ENCODE measurements at places on chromosomes 4 and X.

GRCh38 chrX:135463937-135464336 is 42.2 kb downstream of the SMIM10L2A start:
- H3K36me3 ChIP-seq = no peaks in the 10 kb centered on the region
- H3K4me1 ChIP-seq = no peaks in the 10 kb centered on the region
- no peaks in the 10 kb centered on the region for H3K27me3 ChIP-seq
- no peak for DNase-seq
- no peak overlapping the region for H3K27ac ChIP-seq
- no peak overlapping the region for H3K4me3 ChIP-seq

DNA sequence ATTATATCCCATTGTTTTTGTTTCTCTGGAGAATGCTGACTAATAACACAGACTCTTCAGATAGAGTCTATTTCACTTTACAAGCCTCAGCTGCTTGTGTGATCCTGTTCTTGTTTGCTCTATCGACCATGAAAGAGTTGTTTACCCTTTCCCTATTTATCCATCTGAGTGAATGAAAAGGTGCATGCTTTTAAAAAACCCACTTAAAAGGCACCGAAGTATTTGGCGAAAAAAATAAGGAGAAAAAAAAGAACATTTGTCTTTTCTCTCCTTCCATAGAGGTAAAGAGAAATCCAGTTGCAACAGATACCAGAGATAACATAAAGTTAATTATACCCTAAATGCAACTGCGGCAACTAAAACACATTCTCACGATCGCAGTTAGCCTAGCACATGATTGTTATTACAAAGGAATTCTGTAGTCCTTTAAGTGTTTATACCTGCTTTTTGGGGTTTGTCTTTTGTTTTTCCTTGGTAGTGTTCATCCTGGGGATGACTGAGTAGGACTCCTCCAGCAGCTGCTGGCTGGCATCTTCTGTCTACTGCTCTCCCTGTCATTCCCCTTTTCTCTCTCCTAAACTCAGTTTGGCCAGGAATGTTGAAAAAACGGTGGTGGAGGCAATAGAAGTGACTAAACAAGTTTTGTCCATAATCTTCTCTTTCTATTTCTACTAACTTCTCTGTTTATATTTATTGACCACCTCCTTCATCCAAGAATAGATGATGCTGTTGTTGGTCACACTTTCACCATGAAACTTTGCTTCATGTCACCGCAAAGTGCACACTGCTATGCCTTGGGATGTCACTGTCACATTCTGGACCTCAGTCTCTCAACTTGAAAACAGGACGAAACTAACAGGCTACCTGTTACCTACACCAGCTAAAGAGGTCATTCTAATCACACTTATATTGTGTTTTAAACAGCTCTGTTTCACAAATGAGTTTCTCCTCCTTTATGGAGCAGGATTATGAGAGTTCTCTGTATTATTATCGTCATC is 41.9 kb upstream of the FRAS1 start:
- H3K36me3 ChIP-seq = no peaks in the 10 kb centered on the region
- H3K4me1 ChIP-seq = no peaks in the 10 kb centered on the region
- H3K27ac ChIP-seq = no peak overlapping the region
- no peak overlapping the region for H3K4me3 ChIP-seq
- no peak for DNase-seq
- H3K27me3 ChIP-seq = no peaks in the 10 kb centered on the region

GRCh38 chr4:181508601-181509000 is 734.6 kb upstream of the TENM3 start:
- no peaks in the 10 kb centered on the region for H3K27me3 ChIP-seq
- DNase-seq = no peak
- no peak overlapping the region for H3K27ac ChIP-seq
- no peak overlapping the region for H3K4me3 ChIP-seq

- H3K4me1 ChIP-seq = no peaks in the 10 kb centered on the region
- H3K4me3 ChIP-seq = no peak overlapping the region
- no peak overlapping the region for H3K27ac ChIP-seq
- DNase-seq = no peak
- H3K27me3 ChIP-seq = no peaks in the 10 kb centered on the region
- H3K36me3 ChIP-seq = no peaks in the 10 kb centered on the region
Observed at GRCh38 chrX:133579631-133580030, 164.3 kb upstream of the GPC4 start.

- H3K4me1 ChIP-seq = no peaks in the 10 kb centered on the region
- no peak for DNase-seq
- H3K27me3 ChIP-seq = no peaks in the 10 kb centered on the region
Observed at GRCh38 chr4:95219109-95219508, 329.7 kb downstream of the UNC5C start.

DNA sequence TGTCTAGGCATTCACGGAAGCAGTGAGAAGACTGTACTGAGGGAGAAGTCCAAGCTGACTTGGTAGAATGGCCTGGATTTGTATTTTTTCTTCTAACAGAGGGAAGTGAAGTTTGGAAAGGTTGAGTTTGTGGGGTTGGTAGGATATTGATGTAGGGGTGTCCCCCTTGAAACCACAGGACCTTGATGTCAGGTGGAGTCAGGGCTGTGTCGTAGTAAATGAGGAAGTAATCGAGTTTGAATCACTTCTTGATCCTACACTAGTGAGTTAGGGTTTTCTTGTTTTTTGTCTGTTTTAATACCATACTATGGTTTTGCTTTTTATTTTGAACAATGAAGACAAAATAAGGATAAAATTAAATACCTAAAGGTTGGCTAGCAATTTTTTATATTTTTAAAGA is 30.1 kb upstream of the ANAPC4 start:
- H3K4me3 ChIP-seq = no peak overlapping the region
- DNase-seq = no peak
- H3K36me3 ChIP-seq = no peaks in the 10 kb centered on the region

DNA sequence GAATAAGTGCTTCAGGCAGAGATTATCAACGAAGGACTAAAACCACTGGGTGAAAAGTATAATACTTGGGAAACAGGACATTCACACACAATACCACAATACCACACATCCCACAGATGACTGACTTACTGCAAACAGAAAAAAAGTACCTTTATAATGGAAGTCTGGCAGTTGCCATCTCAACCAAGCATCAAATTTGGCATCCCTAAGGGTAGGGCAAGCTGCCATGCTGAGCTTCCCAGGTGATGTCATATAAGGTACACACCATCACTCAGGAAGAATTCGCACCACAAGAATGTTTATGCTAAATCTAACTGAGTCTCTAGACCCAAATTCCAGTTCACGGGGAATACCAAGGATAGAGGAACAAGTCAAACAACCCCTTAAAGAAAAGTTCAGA is 9.1 kb downstream of the QDPR start:
- H3K27me3 ChIP-seq = no peaks in the 10 kb centered on the region
- no peak overlapping the region for H3K4me3 ChIP-seq
- DNase-seq = no peak
- peaks cover 12% of the 10 kb centered on the region for H3K36me3 ChIP-seq
- no peaks in the 10 kb centered on the region for H3K4me1 ChIP-seq

DNA sequence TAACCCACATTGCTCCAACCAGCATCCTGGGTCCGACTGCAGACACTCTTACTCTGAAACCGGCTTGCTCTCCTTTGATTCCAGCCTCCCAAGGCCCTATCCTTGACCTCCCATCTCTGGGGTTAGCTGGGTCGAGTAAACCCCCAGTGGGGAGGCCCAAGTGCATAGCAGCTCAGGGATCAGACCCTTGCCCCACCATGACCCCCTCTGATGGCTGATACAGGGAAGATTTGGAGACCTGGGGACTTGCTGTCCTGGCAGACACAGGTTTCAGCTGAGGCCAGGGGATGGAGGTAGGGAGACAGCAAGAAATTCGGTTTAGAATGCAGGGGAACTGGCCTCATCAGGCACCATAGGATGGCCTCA is 23.6 kb upstream of the CDKL5 start:
- no peak for DNase-seq
- no peaks in the 10 kb centered on the region for H3K27me3 ChIP-seq
- H3K27ac ChIP-seq = no peak overlapping the region
- H3K4me1 ChIP-seq = no peaks in the 10 kb centered on the region
- H3K36me3 ChIP-seq = no peaks in the 10 kb centered on the region
- no peak overlapping the region for H3K4me3 ChIP-seq

GRCh38 chr4:24980064-24980690 is 50.6 kb downstream of the LGI2 start:
- no peak for DNase-seq
- H3K27me3 ChIP-seq = no peaks in the 10 kb centered on the region

- no peaks in the 10 kb centered on the region for H3K36me3 ChIP-seq
- H3K27ac ChIP-seq = no peak overlapping the region
- H3K27me3 ChIP-seq = no peaks in the 10 kb centered on the region
Observed at GRCh38 chrX:1221296-1221845, 8.9 kb upstream of the CRLF2 start.

DNA sequence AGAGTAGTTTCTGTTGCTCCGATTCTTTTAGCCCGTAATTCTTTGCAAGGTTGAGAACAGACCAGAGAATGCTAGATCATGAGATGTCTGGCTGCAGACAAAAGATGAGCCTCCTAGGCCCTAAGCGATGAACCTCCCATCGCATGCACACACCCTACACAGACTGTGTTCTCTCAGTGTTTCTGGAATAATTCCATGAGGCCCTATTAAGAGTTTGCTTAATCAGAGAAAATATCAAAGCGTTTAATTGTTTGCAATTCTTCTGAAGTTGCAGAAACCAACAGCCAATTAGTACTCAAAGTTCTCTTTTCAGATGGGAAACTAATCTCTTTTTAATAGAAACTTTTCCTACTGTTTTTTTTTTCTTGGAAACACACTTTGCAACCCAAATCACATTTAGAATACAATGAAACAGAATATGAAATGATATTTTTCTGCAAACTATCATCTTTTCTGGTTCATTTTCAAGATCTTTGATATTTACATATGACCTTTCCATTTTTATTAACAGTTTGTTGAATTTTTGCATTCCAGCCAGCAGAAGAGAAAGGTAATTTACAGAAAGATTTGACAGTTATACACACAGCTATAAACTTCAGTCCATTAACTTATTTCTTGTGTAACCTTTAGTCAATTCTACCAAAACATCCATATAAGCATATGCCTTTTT is 1525.6 kb downstream of the ARAP2 start:
- no peaks in the 10 kb centered on the region for H3K27me3 ChIP-seq
- no peaks in the 10 kb centered on the region for H3K4me1 ChIP-seq
- DNase-seq = no peak
- no peak overlapping the region for H3K4me3 ChIP-seq

DNA sequence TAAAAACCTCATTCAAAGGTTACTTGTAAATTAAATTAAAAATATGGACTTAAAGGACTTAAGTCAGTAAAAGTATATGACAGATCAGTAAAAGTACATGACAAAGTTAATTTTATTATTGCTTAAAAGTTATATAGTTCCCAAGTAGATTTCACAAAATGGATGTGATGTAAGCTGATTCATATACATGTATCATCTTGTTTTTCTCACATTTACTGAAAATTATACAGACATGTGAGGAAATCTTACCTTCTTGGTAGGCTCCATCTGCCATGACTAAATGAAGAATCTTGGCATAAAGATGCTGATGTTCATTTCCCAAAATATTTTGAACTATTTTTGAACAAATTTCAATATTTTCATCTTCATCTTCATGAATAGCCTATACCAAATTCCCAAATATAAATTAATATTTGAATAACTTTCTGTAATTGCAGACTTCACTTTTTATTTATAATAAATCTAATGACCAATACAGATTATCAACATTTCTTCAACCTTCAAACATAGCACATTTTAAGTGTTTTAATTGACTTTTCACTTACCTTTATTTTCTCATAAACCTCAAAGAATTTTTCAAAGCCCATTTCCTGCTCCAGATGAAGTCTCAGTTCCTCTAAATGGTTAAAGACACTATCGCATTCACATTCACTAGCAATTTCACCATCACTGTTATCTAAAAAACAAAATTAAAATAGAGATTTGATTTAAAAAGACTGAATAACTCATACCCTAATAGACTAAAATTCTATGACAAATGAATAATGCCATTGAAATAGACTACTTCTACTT is 129.4 kb upstream of the SH3RF1 start:
- H3K27ac ChIP-seq = no peak overlapping the region
- H3K27me3 ChIP-seq = no peaks in the 10 kb centered on the region
- H3K4me1 ChIP-seq = no peaks in the 10 kb centered on the region
- DNase-seq = no peak

DNA sequence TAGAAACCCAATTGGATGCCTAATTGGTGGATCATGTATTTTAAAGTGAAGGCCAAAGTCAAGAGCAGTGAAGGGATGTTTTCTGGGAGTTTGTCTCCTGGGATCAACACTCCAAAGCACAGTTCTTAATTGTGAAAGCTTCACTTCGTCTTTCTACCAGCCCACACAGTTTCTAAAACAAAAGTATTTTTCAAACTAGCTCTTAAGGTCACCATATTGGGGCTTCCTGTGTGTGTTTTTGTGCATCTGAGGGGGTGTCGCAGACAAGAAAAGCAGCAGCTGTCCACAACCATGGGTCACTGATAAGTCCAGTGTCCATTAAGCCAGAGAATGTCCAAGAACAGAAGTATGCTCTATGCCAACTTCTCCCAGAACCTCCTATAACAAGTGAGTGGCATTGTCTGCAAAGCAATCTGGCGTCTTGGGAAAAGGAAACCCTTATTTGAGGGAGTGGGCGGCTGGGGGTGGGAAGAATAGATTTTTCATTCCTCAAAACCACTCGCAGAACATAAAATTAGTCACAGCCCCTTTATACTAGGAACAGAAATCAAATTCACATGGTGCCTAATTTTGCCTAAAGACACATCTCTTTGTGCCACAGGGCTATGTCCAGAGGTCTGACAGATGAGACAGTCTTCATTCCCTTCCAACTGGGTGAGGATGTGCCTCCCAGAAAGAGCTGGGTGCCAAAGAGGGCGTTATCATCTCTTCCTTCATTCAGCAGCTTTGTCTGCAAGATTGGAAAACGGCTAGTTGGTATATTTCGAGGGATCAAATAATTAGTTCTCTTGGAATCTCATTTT is 610.4 kb downstream of the BCOR start:
- H3K4me3 ChIP-seq = no peak overlapping the region
- no peak overlapping the region for H3K27ac ChIP-seq
- peaks cover 64% of the 10 kb centered on the region for H3K27me3 ChIP-seq
- H3K36me3 ChIP-seq = no peaks in the 10 kb centered on the region

GRCh38 chr4:88335092-88335665 is 43.5 kb upstream of the HERC6 start:
- no peaks in the 10 kb centered on the region for H3K4me1 ChIP-seq
- no peaks in the 10 kb centered on the region for H3K27me3 ChIP-seq
- no peaks in the 10 kb centered on the region for H3K36me3 ChIP-seq
- no peak for DNase-seq

GRCh38 chrX:140701480-140701879 is 8.1 kb upstream of the LINC00632 start:
- no peak for DNase-seq
- no peaks in the 10 kb centered on the region for H3K4me1 ChIP-seq
- H3K36me3 ChIP-seq = no peaks in the 10 kb centered on the region
- H3K4me3 ChIP-seq = no peak overlapping the region
- H3K27me3 ChIP-seq = no peaks in the 10 kb centered on the region
- no peak overlapping the region for H3K27ac ChIP-seq

DNA sequence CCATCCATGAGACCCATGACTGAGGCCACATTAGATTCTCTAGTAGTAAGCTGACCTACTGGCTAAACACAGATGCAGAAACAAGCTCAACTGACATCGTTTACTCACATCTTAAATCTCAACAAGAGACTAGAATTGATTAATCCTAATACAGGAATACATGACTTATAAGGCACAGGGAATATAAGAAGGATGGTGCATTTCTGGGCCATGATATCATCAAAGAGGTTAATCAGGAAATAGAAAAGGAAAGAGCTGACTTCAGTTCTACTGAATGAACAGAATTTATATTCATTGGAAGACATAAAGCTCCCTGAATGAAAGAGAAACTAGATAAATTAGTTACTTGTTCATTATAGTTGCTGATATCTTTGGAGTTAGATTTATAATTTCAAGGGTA is 1406.5 kb downstream of the STIM2 start:
- DNase-seq = no peak
- no peaks in the 10 kb centered on the region for H3K36me3 ChIP-seq
- no peak overlapping the region for H3K4me3 ChIP-seq
- H3K27me3 ChIP-seq = no peaks in the 10 kb centered on the region
